Anterior cingulate cortex (tissue), 58 donors: ENCODE measurements at places on chromosomes 16 and 17.

DNA sequence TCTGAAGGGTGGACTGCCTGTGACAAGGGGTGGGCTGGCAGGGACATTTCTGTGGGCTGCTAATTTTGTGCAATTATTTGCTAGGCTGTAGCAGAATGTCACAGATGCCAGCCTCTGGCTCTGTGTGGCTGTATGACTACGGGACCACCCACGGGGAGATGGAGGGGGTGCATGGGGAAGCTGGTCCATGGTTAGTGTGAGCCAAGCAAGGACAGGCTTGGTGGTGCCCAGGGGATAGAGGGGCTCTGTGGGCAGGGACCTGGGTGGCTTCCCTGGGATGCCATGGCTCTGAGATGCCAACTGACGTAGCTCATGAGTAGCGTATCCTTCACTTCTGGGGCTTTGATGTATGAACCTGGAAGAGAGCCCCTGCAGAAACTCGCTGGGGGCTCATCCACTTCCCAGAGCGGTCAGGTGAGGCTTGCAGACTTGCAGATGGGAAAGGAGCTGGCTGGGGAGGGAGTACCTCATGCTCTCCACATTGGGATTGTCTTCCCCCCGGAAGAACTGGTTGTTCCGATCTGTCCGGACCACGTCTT is 87.2 kb downstream of the TBC1D16 start:
- no peak for DNase-seq

DNA sequence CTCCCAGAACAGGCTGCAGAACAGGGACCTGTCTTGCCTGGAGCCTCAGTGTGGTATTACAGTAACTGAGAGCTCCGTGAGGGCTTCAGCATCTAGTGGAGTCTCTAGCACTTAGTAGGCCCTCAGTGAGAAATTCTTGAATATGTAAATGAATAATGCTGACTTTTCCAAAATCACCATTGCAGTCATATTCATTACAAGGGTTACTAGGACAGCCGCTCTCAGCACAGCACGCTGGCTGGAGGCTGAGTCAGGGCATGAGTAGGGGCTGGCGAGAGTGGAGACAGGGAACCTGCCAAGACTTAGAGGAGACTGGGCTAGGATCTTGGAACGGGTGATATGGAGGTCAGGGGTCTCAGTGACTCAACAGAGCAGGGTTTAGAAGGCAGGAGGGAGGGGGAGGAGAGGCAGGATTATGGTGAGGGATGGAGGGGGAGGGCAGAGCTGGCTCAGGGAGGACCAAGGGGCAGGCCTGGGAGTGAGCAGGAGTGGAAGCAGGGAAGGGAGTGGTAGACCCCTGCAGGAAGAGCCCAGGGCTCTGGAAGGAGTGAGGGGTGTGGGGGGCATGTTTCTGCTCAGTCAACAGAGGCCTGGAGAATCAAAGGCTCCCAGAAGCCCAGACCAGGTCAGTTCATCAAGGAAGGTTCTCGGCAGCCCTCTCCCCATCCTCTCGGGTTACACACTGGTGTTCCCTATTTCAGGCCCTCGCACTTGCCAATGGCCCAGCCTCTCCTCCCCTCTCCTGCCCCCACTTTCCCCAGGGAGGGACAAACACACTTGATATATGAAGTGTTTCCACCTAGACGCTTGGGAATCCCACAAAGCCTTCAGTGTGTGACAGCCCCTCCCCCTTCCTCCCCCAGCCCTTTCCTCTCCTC is 42.3 kb downstream of the FZD2 start:
- DNase-seq = peak; percentile 46

- DNase-seq = no peak
These were observed 835 bp downstream of the FBXL16 start for GRCh38 chr16:704552-705380.

DNA sequence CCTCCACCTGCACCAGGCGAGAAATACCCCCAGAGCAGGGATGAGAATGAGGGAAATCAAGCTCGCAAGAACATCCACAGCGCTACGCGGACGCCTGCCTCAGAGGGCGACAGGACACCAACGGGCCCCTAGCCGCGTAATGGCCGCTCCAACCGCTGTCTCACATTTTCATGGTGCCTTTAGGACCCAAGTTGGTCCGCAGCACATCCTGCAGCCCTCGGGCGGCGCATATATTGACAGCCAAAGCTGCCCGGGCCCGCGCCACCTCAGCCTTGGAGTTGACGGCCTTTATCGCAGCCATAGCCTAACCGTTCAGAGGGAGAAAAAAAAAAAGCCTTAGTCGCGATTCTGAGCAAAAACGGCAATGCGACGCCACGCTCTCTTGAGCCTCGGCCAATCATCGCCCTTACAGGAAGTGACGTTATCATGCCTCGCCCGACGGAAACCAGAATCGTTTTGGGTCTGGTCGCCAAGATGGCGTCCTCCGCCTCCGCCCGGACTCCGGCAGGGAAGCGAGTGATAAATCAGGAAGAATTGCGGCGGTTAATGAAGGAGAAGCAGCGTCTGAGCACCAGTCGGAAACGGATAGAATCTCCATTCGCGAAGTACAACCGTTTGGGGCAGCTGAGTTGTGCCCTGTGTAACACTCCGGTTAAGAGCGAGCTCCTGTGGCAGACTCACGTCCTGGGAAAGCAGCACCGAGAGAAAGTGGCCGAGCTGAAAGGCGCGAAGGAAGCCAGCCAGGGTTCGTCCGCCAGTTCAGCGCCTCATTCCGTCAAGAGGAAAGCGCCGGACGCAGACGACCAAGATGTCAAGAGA is at the start of the genes CCT6B and ZNF830:
CCT6B (minus strand) TSS at position 368 of the 819 bp plus-strand sequence; CDS start at position 301, 67 bp downstream.
ZNF830 (plus strand) TSS at position 448 of the 819 bp plus-strand sequence; CDS start at position 475, 27 bp downstream.
- peak; percentile 83 for DNase-seq

DNA sequence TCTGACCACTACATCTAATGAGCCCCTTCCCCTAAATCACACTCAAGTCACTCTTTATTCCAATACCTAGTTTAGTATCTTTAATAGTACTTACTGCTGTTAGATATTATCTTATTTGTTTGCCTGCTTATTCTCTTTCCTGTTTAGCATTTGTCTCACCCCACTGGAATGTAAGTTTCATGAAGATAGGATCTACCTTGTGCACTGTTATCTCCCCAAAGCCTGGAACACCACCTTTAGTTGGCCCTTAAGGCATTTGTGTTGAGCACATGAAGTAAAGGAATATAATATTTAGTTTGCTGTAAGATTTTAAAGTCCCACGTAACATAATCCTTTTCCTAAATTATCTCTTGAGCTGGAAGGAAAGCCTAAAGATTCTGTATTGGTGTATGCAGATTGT is 50.2 kb downstream of the VPS35L start:
- DNase-seq = no peak

DNA sequence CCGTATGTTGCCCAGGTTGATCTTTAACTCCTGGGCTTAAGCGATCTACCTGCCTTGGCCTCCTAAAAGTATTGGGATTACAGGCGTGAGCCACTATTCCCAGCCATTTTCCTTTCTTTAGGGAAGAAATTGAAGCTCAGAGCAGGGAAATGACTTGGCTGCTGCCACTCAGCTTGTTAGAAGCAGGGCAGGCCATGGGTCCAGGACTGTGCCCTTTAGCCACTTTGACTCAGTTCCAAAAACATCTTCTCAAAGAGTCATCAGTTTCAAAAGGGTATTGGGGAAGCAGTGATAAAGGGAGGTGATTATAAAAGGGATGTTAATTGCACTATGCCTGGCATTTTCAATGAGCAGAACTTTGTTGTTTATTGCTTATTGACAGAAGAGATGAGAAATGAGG is 402.8 kb downstream of the SNX29 start:
- no peak for DNase-seq

GRCh38 chr16:65307286-65307685 is 185.4 kb upstream of the CDH11 start:
- DNase-seq = no peak

- DNase-seq = no peak
These were observed 125.4 kb downstream of the MAP2K6 start for GRCh38 chr17:69539781-69540319.

GRCh38 chr16:63702981-63703590 is 1418.8 kb downstream of the CDH11 start:
- no peak for DNase-seq

- DNase-seq = no peak
These were observed 50.1 kb downstream of the NF1 start for GRCh38 chr17:31144836-31145235.
